Coronary artery (tissue), 2 donors: ENCODE measurements at places on chromosomes 2 and 18.

DNA sequence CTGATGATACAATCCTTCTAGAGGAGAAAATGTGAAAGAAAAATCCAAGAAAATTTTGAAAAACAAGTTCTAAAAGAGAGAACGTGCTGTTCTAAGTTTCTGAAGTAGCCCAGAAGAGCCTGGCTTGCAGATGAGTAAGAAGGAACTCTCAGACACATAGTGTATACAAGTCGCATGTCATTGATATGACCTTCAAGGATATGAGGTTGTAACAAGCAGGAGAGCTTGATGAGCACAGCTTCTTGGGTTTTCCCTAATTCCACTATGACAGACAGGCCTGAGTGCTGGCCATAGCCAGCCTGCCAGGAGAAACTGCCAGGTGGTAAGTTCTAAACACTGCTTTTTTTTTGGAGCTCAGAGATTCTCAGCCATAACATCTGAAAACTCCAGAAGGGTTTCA lies 235.7 kb upstream of the SIX2 start:
- DNase-seq: no peak

- DNase-seq: no peak
Observed at GRCh38 chr2:8472545-8473323, 209.1 kb upstream of the ID2 start.

- DNase-seq: no peak
Observed at GRCh38 chr2:109655287-109655686, 41.1 kb downstream of the SOWAHC start.

DNA sequence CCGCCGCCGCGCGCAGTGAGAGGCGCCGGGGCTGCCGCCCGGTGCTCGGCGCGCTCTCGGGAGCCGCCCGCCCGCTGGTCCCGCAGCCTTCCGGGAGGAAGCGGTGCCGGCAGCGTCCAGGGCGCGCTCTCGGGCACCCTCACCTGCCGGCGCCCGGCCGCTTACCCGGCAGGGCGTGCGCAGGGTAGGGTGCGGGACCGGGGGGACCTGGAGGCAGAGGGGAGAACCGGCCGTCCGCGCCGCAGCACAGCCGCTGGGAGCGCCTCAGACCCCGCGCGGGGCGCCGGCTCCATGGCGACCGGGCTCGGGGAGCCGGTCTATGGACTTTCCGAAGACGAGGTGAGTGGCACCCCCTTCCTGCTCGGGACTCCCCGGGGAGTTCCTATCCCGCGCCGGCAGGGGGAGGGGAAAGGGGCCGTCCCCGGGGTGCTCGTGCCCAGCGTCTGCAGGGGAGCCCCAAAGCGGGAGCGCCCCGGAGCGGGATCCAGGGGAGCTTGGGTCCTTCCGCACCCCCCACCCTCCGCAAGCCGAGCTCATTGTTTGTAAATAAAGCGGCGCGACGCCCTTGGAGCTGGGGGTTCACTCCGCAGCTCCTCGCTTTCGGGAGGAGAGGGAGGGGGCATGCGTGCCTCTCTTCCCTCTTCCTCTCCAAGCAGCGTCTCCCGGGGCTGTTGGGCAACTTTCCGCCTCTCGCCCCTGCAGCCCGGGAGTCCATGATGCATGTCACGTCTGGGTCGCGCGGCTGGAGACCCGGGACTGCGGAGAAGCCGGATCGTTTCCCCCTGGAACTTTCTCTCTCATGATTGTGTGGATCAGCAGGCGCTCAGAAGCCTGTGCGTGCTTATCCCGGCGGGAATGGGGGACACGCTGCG lies 580 bp downstream of the NEDD4L start:
- DNase-seq: peak; percentile 74

DNA sequence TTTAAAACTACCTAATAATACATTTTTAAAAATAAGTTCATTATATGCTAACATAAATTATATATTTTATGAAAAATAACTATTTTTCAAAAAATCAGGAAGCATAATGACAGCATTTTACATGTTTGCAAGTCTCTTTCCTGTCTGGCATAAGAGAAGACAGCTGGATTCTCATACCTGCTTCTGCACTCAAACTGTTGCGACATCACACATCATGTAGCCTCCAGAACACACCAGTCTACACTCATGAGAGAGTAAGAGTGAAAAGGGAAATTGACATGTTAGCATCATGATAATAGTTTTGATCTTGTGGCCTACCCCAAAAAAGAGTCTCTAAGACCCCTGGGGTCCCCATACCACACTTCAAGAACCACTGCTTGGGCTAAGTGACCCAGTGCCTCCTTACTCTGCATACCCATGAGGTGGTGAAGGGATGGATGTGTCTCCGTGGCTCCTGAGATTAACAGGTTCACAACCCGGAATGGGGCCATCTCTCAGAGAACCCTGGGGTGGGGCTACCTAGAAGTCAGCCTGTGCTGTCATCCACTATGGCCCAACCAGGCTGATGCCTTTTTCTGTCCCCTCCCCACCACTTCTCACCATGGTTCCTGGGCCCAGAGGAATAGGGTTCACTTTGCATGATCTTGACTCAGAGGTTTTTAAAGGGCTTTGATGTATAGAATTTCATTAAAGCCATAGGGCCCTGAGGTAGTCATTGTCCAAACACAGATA lies 102.6 kb upstream of the DAPL1 start:
- DNase-seq: no peak

GRCh38 chr2:174778085-174778981 lies 14.1 kb upstream of the CHRNA1 start:
- no peak for DNase-seq
